ENCODE measurements at places on chromosomes 3 and 15.

DNA sequence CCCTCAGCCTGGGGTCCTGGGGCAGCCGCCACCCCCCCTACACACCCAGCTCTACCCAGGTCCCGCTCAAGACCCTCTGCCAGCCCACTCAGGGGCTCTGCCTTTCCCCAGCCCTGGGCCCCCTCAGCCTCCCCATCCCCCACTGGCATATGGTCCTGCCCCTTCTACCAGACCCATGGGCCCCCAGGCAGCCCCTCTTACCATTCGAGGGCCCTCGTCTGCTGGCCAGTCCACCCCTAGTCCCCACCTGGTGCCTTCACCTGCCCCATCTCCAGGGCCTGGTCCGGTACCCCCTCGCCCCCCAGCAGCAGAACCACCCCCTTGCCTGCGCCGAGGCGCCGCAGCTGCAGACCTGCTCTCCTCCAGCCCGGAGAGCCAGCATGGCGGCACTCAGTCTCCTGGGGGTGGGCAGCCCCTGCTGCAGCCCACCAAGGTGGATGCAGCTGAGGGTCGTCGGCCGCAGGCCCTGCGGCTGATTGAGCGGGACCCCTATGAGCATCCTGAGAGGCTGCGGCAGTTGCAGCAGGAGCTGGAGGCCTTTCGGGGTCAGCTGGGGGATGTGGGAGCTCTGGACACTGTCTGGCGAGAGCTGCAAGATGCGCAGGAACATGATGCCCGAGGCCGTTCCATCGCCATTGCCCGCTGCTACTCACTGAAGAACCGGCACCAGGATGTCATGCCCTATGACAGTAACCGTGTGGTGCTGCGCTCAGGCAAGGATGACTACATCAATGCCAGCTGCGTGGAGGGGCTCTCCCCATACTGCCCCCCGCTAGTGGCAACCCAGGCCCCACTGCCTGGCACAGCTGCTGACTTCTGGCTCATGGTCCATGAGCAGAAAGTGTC, 30.2 kb downstream of the PTPN23 start:
- DNase-seq = no peak

DNA sequence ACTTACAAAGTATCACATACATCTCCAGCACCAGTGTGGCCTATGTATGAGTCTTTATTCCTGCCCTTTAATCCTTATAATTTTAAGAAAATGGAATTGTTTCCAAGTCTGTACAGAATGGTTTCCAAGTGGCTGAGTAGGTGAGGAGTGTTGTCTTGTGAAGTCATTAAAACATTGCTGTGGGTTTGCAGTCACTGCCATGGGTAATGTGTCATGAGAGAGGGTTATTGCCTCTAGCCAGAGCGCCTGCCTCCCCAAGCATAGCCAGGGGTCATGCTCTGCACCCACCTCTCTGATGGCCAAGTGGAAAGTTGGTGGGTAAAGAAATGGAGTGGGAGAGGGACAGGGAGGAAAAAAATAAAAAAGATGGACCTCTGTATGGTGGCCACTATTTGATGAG, 25.3 kb downstream of the TRAK1 start:
- peak; percentile 45 for DNase-seq

GRCh38 chr3:100810671-100811070, 101.4 kb downstream of the TFG start:
- peak; percentile 95 for DNase-seq

DNA sequence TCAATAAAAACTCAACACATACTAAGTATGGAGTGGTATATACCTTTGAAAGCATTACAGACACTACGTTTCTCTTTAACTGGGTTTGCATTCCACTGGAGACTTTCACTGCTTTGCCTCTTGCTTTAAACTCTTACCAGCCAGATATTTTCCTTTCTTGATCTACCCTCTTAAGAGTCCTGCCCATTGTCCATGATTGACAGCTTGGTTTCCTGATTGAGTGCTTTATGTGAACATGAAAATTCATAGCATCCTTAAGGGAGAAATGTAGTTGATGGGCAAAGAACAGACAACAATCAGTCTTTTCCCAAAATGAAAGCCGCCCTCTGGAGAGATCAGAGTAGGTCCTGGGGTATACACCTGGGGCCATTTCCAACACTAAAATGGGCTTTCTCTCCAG, 78.6 kb downstream of the PTPRG start:
- DNase-seq = no peak

DNA sequence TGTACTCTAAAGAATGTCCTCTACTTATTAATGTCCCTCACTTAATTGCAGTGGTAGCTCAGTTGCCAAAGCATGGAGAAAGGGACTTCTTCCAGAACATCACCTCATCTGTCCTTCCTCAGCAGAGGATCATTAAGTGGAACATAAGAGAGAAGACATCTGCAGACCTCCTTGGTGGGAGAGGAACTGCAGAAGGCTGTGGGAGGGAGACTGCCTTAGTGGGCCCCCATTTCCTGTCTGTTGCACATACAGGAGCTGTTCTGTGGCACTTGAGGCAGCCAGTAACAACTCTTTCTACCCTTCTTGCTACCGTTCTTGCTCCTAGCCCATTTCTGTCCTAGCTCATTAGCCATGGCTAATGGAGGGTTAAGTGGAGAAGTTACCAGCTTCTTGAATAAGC, 33.6 kb downstream of the HPS3 start:
- DNase-seq = no peak

- peak; percentile 95 for DNase-seq
These were observed 2.7 kb downstream of the VGLL3 start for GRCh38 chr3:86988235-86988634.
